ENCODE measurements at places on chromosomes 2 and 18. TPM values are rescaled to one million over a fixed set of nuclear protein-coding genes. Genes with fewer than 3 reads are reported as not detected.
A peak's percentile ranks its signal among the peaks of the same experiment; 100 is the strongest.

Gene TAF4B
- 8.3 TPM for total RNA-seq

Gene KCNIP3
- total RNA-seq = 0.93 TPM

Gene BUB1
- total RNA-seq = 0.69 TPM

Gene HADHB
- 562 TPM for total RNA-seq

Gene SEMA4F
- 2.7 TPM for total RNA-seq

Gene MROH2A
- not detected for total RNA-seq

- DNase-seq = no peak
Measured at GRCh38 chr18:60965856-60966255, 367.4 kb upstream of the CDH20 start.

DNA sequence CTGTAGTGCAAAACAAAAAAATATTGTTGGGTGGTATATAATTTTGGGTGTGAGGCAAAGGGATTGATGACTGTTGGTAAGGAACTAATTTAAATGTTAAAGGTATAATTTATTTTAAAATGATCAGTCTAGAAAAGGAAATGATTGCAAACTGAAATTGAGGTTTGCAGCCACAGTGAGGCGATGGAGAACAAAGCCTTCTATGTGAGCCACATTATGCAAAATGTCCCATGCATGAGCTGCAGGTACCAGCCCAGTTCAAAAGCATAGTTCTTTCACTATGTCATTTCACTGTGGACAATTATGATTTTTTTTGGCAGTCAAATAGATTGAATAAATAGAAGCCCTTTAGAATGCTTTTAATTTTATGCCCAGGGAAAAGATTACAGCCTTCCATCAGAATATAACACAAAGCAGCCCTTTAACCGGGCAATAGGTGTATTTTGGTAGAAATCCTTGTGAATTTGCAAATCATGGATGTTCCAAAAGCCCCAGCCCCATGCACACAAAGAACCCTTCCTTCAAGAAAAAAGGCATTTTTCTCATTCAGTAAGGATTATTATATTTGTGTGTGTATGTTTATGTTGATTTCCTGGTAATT is 1.7 kb downstream of the MAP2 start:
- no peak for DNase-seq

GRCh38 chr18:74507097-74507881 is 11.1 kb downstream of the CNDP2 start:
- no peak for DNase-seq

GRCh38 chr2:196365923-196366322 is 194.5 kb upstream of the STK17B start:
- DNase-seq = no peak

GRCh38 chr2:37686792-37687526 is 15.5 kb upstream of the CDC42EP3 start:
- DNase-seq = no peak

DNA sequence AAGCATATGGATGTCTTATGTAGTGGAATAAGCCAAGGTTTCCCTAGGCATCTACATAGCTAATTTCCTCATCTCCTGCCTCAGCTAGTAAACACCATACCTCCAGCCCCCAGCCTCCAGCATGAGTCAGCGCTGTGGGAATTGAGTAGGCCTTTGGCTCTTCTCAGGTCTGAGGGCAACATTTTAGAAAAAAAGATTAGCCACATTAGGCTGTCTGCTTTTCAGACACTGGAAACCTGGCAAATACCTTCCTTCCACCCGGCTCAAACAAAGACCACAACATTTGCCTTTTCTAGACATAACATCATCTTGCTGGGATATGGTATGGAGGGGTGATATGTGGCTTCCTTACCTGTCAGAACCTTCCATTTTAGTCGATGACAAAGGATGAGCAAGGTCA is 6.1 kb upstream of the CCDC195 start:
- DNase-seq = no peak

GRCh38 chr2:219029829-219030165 is 11.5 kb downstream of the CFAP65 start:
- peak; percentile 86 for DNase-seq

- DNase-seq = no peak
Measured at GRCh38 chr2:225889452-225889851, 489.9 kb downstream of the NYAP2 start.

DNA sequence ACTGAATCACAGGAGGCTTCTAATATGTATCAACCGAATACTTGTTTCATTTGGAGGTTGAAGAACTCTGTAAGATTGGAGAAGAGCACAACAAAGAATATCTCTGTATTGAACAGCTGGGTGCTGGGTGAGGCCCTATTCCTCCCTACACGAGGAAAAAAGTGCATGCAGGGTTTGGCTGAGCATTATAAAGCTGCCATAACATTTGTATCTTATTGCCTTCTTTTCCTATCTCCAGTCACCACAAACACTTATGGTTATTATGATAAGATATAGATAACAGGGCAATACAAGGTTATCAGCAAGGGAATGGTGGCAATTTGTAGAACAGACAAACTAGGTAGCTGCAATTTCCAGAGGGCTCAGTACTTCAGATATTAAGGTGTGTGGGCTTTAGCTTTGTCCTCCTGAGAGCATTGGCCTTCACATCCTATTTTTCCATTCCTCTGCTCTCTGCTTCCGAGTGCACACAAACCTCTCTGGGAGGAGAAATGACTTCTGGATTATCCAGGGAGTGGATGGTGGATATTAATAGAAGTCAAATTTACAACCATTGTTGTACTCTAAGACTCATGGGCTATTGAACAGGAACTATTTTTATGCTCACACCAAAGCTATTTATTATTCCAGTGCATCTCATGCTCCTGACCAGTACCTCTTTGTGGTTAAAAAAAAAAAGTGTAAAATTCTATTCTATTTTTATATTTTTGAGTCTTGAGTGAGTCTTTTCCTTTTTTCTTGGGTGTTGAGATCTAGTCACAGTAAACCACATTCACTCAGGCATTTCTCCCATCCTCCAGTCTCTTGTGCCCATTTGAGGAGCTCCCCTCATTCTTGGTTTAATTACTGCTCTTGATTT is 248.4 kb downstream of the ETAA1 start:
- DNase-seq = no peak

- no peak for DNase-seq
Measured at GRCh38 chr2:24761866-24762265, 31.3 kb downstream of the PTRHD1 start.

DNA sequence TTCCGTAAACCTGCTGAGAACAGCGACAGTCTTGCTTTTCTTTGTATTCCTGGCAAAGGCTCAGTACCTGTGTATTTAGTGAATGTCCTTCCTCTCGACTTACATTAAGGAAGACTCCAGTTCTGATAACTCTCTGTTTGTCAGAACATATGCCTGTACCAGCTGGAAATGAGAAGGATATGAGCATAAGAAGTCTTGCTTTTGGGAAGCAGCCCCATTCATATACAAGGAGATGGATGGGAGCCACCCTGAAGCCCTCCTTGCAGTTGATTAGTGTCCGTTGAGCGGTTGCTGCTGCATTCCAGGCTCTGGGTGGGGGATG is 59.8 kb downstream of the SH3BP4 start:
- no peak for DNase-seq

DNA sequence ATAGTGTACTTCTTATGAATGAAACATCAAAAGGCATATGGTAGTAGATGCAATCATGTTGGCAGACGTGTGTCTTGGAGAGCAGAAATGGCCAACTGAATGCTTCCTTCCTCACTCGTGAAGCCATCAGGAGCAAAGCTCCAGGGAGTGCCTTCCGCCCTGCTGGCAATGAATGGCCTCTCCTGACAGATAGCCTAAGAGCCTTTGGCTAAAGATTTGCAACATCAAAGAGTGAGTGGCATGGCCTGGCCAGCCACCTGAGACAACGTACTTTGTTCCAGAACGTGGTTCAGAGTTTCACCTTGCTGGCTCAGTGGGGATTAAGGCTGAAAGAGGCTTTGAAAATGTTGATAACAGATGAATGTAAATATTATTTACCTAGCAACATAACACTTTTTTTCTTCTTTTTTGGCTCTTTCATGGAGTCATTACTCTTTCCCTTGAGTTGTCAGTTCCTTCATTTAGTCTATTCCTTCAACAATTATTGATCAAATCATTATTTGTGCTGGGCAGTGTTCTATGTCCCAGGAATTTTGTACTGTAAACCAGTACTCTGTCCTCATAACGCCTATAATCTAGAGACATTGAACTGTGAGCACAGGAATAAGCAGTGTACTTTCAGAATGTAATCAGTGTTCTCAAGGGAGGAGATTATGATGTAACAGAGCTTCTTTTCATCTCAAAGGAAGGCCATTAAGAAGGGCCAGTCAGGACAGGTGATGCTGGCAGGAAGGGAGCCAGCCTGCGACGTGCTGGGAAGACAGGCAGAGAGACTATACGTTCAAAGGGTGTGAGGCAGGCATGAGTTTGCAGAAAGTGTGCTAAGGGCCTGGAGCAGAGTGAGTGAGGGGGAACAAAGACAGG is 59.4 kb upstream of the SH3RF3 start:
- DNase-seq = no peak

DNA sequence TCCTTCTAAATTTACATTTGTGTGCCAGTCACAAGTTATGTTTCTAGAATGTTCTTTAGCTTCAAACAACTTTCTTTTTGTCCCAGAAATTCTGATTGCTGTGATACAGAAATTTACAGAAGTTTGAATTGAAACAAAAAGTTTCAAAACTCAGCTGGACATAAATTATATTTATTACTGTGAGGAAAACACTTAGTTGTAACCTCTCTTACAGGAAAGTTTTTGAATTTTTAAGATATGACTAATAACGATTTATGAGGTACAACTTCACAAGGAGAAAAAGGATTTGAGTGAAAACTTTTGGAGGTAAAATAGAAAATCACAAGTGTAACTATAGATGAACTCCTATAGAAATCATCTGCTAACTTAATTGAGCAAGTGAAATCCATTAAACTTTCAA is 205.3 kb downstream of the TMEM247 start:
- no peak for DNase-seq

DNA sequence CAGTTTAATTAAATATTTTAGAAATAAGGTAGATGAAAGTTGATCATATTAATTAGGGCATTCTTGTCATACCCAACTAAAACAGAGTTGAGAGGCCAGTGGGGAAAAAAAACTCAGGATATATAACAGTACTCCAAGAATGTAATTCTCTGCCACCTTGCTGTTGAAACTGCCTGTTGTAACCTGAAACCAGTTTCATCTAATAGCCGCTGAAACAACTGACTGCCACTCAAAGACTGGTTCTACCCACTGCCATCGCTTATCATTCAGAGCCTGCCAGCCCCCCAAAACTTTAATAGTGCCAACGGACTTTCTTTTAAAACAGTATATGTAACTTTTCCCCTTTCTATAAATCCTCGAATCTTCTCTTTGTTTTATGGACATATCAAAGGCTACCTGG is 37.7 kb upstream of the FSIP2 start:
- DNase-seq = no peak

- no peak for DNase-seq
Measured at GRCh38 chr2:109538546-109538945, 75.2 kb downstream of the SEPTIN10 start.

DNA sequence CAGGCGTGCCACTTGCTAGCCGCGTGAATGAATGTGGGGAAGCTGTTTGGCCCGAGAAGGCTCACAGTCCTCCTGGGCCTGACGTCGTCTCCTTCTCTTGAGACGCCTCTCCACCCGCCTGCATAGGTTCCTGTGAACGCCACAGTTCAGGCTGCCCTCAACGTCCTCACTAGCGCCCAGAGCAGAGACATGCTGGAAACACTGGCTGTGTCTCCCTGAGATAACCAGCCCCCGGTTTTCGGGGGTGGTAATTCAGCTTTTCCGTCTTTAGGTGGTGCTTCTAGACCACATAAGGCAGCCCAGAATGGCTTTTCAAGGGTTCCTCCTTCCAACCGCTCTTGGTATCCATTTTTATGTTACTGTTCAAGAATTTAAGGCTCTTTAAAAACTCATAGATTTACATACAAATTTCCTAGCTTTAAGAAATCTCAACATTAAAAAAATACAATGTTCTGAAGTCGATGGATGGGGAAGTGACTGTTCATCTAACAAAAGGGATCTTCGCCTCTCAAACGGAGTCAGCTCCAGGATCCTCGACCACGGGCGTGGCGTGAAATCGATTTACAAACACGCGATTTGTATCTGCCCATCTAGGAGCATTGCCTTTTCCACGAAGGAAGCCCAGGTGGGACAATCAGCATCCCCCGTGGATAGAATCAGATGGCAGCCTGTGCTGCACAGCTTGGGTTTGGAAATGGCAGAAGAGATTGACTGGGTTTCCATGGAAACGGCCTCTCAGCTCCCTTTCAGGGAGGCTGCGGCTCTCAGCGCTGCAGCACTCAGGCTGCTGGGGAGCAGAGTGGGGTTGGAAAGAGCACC is 110.6 kb upstream of the PXDN start:
- DNase-seq = no peak

- no peak for DNase-seq
Measured at GRCh38 chr2:62101886-62102285, 94.0 kb upstream of the B3GNT2 start.

GRCh38 chr18:56382541-56382940 is 255.9 kb downstream of the TXNL1 start:
- DNase-seq = no peak

Data from psoas muscle (tissue), 8 donors.